ENCODE measurements at places on chromosomes 7 and 10. TPM values are rescaled to one million over a fixed set of nuclear protein-coding genes. Genes with fewer than 3 reads are reported as not detected.

LIPJ gene
- total RNA-seq, result not detected

PLAU gene
- total RNA-seq, result 6.6 TPM

CCL24 gene
- 0.47 TPM for total RNA-seq

JAKMIP3 gene
- 2.0 TPM for total RNA-seq

TEX36 gene
- not detected for total RNA-seq

PRF1 gene
- total RNA-seq, result 3.2 TPM

AKR1C3 gene
- total RNA-seq, result 23.2 TPM
